ENCODE measurements at places on chromosomes 5 and 9. TPM values are rescaled to one million over a fixed set of nuclear protein-coding genes. Genes with fewer than 3 reads are reported as not detected.
A peak's percentile ranks its signal among the peaks of the same experiment; 100 is the strongest.

DNA sequence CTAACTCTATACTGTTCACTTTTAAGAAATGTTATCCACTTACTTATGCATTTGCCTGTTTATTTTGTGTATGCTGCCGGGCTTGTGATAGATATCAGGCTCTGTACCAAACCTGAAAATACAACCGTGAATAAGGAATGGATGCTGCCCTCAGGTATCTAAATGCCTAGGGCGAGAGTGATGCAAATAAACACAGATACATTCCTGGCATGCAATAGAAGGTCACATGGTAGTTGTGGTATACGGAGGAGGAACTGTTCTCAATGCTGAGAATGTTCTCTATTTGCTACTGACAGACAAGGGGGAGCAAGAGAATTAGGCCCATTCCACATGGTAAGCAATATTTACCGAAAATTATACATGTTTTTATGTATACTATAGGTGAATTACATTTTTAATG is 227.8 kb downstream of the ICE1 start:
- H3K4me3 ChIP-seq = no peak overlapping the region
- no peaks in the 10 kb centered on the region for H3K27me3 ChIP-seq
- no peaks in the 10 kb centered on the region for H3K36me3 ChIP-seq
- H3K27ac ChIP-seq = no peak overlapping the region
- no peak for DNase-seq
- no peaks in the 10 kb centered on the region for H3K4me1 ChIP-seq

DNA sequence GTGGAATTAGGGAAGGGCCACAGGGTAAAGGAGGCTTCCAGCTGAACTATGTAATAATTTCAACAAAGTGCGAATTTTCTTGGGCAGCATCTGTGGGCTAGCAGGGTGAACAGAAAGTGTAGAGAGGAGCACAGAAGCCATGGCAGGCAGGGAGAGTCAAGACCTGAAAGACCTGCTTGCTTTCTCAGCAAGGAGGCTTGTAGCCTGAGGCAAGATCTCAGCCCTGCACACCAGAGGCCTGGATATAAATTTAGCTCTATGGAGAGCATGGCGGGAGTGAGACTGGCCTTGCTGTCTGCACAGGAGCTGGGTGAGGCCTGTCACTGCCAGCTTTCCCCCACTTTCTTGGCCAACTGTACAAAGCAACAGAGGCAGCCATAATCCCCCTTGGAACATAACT is 32.1 kb upstream of the SH3TC2 start:
- H3K27me3 ChIP-seq = no peaks in the 10 kb centered on the region
- H3K36me3 ChIP-seq = no peaks in the 10 kb centered on the region
- DNase-seq = no peak
- no peak overlapping the region for H3K27ac ChIP-seq
- H3K4me3 ChIP-seq = no peak overlapping the region

DNA sequence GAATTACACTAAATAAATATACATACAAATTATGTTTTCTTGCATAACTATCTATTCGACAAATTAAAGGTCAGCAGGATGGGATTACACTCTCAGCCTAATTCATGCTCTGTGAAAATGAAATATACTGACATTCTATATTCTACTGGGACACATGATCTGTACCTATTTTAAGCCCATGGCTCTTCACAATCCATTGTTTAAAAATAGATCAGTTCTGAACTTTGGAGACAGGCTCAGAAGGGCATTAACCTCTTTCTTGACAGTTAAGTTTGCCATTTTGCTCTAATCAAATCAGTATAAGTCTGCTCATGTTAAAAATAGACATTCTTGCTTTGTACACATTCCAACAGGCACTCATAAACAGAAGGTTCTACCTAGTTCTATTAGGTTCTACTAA is 361.2 kb downstream of the HCN1 start:
- no peaks in the 10 kb centered on the region for H3K36me3 ChIP-seq
- H3K27me3 ChIP-seq = no peaks in the 10 kb centered on the region
- DNase-seq = no peak
- no peak overlapping the region for H3K4me3 ChIP-seq

RASEF gene
- 1.5 TPM for total RNA-seq

DNA sequence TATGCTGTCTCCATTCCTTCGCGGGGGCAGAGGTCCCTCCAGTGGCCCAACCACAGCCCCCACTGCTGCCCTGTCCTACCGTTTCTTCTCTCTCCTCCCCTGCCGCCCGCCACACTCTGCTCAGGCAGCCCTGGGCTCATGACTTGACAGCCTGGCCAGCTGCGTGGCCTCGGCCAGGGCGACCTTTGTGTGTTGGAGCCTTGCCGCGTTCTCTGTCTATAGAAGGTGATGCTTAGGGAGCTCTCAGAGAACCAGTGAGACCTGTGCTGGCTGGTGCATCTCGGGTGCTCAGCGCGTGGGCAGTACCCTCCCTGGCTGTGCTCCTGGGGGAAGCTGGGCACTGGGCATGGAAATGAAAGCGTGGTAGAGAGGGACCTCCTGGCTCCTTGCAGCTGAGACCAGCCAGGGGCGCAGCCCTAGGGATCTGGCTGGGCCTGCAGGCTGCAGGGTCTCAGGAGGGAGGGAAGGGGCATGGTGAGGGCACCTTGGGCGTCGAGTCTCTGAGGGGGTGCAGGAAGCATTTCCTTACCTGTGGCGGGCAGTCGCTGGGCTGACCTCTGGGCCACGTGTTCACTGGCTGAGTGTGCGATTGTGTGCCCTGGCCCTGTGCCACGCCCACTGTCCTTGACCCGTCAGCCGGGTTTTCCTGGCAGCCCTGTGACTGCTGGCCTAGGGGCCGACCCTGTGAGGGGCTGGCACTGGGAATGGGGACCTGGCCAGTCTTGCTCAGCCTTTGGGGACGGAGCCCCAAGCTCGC is 50.3 kb downstream of the RXRA start:
- peak overlapping the region; percentile 91 for H3K27ac ChIP-seq
- H3K4me1 ChIP-seq = peaks cover 97% of the 10 kb centered on the region
- peak; percentile 60 for DNase-seq
- H3K27me3 ChIP-seq = no peaks in the 10 kb centered on the region

GRCh38 chr9:72955126-72955455 is 2.2 kb upstream of the ALDH1A1 start:
- peaks cover 16% of the 10 kb centered on the region for H3K4me1 ChIP-seq
- H3K27ac ChIP-seq = no peak overlapping the region
- no peak for DNase-seq
- H3K4me3 ChIP-seq = no peak overlapping the region
- H3K27me3 ChIP-seq = no peaks in the 10 kb centered on the region

DNA sequence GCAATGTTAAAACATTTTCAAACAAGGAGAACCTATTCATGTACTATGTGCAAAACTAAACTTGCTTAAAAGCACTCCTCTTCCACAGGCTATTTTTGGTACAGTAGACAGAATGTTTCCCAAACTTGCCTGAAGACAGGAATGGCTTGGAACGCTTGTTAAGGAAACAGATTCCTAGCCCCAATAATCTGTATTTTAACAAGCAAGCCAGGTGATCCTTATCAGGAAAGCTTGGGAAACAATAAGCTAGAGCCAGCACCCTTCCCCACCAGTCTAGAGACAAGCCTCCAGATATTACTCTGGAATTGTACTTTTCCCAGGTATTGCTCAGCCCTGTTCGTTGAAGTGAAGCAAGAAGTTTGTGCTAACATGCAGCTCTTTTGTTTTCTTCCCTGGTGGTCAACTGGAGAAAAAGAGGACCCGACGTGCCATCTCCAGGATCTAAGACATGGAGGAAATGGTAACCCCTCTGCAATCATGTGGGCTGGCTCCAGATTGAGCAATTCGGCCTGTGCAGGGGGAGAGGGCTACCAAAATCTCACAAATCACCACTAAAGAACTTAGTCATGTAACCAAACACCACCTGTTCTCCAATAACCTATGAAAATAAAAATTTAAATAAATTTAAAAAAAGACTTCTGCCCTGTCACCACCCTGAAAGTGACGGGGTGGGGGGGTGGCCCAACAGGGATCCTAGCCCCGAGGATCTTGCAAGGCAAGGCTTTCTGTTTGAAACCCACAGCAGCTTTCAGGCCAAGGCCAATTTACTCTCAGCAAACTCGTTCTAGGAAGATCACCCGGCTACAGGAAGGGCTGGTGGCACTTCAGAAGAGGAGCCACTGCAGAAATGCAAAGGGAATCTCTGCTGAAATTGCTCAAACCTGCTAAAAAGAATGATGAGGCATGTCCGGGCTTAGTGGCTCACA is 48.6 kb downstream of the SHB start:
- peak overlapping the region; percentile 25 for H3K27ac ChIP-seq
- peaks cover 29% of the 10 kb centered on the region for H3K4me1 ChIP-seq
- no peak overlapping the region for H3K4me3 ChIP-seq

PCDHGA6 gene
- 0.37 TPM for total RNA-seq

OLFM1 gene
- total RNA-seq = 5.2 TPM

DNA sequence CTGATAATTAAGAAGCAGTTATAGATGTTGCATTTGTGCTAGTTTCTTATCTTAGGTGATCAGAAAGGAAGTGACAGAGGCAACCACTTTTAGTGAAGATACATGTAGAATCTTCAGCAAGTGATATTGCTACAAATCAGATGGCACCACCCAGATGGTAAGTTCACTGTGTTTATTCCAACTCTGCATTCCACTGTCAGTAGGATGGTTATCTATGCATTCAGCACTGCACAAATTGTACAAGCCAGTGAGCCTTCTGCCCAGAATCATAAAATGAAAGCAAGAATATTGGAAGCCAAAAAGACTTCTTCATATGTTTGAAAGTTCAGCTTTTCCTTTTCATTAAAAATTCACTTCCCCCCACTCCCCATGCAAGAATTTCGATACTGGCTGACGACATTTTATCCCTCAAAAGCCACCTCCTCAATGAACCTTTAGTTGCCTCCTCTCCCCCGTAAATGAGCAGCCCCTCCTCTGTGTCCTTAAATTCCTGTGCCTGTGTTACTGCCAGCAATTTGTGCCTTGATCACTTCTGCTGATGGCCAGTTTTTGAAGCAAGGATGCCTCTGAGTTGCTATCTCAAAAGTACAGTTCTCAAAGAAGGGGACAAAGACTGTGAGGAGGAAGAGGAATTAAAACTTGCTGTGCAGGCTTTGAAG is 91.6 kb downstream of the ZSWIM6 start:
- peaks cover 4% of the 10 kb centered on the region for H3K4me1 ChIP-seq
- no peak overlapping the region for H3K4me3 ChIP-seq
- no peaks in the 10 kb centered on the region for H3K27me3 ChIP-seq
- H3K27ac ChIP-seq = no peak overlapping the region

PTPN3 gene
- total RNA-seq = 6.3 TPM

DNA sequence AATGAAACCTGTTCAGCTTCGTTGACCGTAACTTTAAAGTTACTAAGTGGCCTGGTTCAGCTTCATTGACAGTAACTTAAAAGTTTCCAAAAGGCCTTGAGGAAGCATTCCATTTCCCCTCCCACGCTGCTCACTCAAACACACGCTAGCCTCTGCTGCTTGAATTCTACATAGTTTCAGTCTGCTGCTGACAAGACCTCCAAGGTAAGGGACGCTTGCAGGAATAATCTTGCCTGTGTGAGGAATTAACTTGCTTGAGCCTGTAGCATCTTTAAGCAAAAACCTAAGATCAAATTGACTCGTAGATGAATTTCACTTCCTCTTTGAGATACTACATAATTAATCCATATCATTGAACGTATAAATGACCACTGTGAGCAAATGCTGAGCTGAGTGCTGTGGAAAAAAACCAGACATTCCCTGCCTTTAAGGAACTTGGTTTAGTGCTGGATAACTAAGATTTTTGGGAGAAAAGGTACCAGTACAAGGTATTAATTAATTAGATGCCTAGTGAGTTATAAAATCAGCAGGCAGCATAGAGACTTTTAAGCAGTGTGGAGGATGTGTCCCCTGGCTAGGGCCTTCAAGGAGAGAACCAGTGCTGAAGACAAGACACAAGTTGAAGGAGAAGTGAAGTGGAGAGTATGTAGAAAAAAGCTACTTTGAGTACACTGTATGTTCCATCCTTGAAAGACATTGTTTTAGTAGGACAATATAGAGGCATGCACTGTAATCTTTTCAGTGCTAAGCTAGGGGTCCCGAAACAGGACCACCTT is 39.2 kb downstream of the GRAMD2B start:
- no peak overlapping the region for H3K4me3 ChIP-seq
- peaks cover 4% of the 10 kb centered on the region for H3K4me1 ChIP-seq
- peak overlapping the region; percentile 2 for H3K27ac ChIP-seq
- no peak for DNase-seq
- no peaks in the 10 kb centered on the region for H3K27me3 ChIP-seq
